ENCODE measurements at places on chromosomes 7 and 10.

- H3K27ac ChIP-seq, result peak overlapping the region; percentile 84
- DNase-seq, result no peak
- H3K4me1 ChIP-seq, result peaks cover 14% of the 10 kb centered on the region
- H3K36me3 ChIP-seq, result no peaks in the 10 kb centered on the region
- H3K27me3 ChIP-seq, result no peaks in the 10 kb centered on the region
- no peak overlapping the region for H3K4me3 ChIP-seq
These were observed 146.3 kb upstream of the CELF2 start for GRCh38 chr10:10871352-10871751.

DNA sequence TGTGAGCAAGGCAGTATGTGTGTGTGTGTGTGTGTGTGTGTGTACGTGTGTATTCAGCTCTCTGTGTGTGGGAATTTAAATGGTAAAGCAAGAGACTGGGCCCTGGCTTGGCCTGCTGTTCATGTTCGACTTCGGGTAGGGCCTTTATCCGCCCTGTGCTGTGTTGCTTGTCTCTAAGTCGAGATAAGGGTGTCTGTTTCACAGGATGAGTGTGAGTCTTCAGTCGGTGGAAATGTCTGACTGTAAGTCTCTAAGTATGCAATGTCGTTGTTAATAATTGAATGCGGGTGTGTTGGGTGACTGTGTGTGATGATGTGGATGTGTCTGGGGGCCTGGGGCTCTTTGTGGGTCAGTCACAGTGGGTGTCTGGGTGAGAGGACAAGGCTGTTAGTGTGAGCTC, 34.8 kb downstream of the HIF1AN start:
- no peak overlapping the region for H3K4me3 ChIP-seq
- DNase-seq, result no peak
- no peak overlapping the region for H3K27ac ChIP-seq
- no peaks in the 10 kb centered on the region for H3K4me1 ChIP-seq
- H3K27me3 ChIP-seq, result peaks cover 65% of the 10 kb centered on the region

DNA sequence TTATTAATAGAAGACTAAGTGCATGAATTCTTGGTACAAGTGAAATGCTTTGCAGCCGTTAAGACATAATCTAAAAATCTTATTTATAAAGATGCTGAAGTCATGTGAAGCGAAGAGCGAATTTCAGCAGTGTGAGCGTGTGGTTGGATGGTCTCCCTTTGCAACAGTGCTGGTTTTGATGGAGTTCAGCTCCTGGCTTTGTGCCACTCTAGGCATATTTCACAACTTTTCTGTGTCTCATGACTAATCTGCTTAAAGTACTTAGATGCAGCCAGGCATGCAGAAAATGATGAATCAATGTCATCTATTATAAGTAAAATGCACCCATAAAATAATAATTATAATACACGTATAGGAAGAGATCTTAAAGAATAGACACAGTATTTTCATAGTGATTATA, 107.2 kb upstream of the TCERG1L start:
- DNase-seq, result no peak
- H3K4me3 ChIP-seq, result no peak overlapping the region
- H3K36me3 ChIP-seq, result no peaks in the 10 kb centered on the region

- DNase-seq, result no peak
- H3K36me3 ChIP-seq, result no peaks in the 10 kb centered on the region
- no peaks in the 10 kb centered on the region for H3K27me3 ChIP-seq
These were observed 88.1 kb downstream of the SEMA3C start for GRCh38 chr7:80830584-80831285.

DNA sequence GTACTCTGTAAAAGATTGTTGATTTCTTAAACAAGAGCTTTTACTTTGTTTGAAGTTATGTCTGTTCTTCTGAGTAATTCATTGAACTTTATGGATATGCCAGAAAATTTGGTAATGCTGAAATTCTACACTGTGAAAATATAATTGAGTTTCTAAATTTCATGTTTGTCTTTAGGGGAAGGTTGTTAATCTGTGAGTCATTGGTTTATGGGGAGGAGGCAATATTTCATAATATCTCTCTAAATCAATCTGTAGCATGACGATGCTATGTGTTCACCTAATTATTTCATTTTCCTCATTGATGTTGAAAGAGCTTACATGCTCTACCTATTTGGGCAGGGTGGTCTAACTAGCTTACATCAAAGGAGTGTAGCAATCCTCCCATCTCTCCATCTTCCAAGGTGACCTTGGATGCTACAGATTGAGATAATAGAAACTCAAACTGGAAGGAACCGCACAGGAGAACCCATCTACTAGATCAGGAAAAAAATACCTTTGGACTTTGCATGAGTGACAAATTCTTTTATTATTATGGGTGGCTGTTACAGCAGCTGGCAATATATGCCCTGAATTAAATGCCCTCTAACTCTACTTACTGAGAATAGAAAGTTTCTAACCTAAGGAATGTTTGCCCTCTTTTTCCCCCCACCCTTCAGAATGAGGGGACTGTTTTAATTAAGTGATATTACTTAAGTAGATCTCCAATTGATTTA, 8.4 kb upstream of the SNX13 start:
- DNase-seq, result no peak
- peaks cover 15% of the 10 kb centered on the region for H3K4me1 ChIP-seq
- no peaks in the 10 kb centered on the region for H3K36me3 ChIP-seq

DNA sequence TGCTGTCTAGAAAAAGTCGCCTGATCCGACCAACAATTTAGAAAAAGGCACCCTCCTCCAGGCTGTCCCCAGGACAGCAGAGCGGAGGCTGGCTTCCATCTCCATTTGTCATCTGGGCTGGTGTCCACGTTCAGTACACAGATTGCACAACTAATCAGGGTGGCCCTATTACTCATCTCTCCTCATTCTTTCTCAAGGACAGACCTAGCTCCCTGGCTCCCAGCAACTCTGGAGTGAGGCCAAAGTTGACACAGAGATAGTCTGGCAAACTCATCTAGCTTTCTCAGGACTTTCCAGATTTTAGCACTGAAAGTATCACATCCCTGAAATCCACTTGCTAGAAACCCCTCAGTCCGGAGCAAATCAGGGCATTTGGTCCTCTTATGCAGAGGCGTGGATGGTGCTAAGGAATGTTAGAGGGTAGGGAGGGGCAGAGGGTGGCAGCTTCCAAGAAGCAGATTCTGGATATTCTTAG, 75.1 kb downstream of the DNAH11 start:
- H3K27me3 ChIP-seq, result no peaks in the 10 kb centered on the region
- no peak overlapping the region for H3K27ac ChIP-seq
- H3K4me1 ChIP-seq, result no peaks in the 10 kb centered on the region

- no peaks in the 10 kb centered on the region for H3K4me1 ChIP-seq
- H3K36me3 ChIP-seq, result no peaks in the 10 kb centered on the region
- no peaks in the 10 kb centered on the region for H3K27me3 ChIP-seq
- no peak overlapping the region for H3K27ac ChIP-seq
- no peak for DNase-seq
- no peak overlapping the region for H3K4me3 ChIP-seq
These were observed 6.0 kb upstream of the ZDHHC4 start for GRCh38 chr7:6571160-6571779.

GRCh38 chr7:6476596-6477317, 29.0 kb upstream of the DAGLB start:
- no peak for DNase-seq
- no peaks in the 10 kb centered on the region for H3K27me3 ChIP-seq
- H3K36me3 ChIP-seq, result no peaks in the 10 kb centered on the region
- H3K4me3 ChIP-seq, result no peak overlapping the region

All from tibial nerve (tissue), 4 donors.